ENCODE measurements at places on chromosomes 4 and X. TPM values are rescaled to one million over a fixed set of nuclear protein-coding genes. Genes with fewer than 3 reads are reported as not detected.

The SUPT20HL2 gene
- total RNA-seq = not detected

DNA sequence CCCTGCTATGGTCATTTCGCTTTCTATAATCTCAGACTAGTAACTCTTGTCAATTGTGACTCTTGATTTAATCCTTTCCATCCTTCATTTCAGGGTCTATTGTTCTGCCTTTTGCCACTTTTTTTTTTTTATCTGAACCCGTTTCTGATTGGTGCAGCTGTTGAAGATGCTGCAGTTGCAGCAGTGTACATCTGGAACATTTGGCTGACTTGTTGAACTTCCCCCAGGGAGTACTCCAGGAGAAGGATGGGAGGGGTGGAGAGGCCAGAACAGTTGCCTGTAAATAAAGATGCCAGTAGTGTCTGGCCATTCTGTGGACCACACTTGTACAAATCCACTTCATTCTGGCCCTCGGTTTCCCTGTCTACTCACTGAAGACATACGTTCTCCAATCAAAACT lies 1.0 kb upstream of the EDA start:
- peaks cover 19% of the 10 kb centered on the region for H3K27me3 ChIP-seq
- H3K4me3 ChIP-seq = peak overlapping the region; percentile 82
- H3K36me3 ChIP-seq = no peaks in the 10 kb centered on the region
- peaks cover 16% of the 10 kb centered on the region for H3K4me1 ChIP-seq
- no peak for DNase-seq

The PPP1R3F gene
- 11.5 TPM for total RNA-seq

The RRH gene
- total RNA-seq = not detected

DNA sequence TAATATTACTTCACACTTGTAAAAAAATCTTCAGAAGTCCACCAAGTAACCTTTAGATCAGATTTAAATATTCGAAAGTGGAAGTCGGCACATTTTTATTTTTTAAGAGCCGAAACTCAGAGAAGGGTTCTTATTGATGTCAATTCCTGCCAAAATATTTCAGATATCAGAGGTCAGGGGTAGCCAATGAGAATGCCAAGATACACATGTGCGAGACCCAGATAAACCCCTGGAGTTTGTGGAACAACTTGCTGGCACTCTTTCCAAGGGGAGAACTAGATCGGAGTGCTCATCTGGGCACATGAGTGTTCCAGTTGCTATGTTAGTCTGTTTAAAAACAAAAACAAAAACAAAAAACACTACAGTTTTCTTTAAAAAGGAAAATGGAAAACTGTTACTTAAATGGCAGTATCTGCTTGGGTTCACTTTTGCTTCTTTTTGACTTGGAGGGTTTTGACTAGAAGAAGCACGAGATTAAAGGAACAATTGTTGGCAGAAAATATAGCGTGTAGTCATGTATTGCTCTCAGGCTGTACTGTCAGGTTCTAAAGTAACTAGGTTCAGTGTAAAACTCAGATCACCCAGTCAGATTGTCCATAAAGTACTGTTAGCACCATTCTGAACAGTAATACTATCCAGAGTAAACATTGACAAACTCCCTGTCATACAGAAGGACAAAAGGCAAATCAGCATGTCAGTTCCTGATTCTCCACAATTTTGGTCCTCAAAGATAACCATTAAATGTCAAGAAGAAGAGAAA lies 188.0 kb upstream of the PACRGL start:
- no peaks in the 10 kb centered on the region for H3K4me1 ChIP-seq
- DNase-seq = no peak
- peaks cover 2% of the 10 kb centered on the region for H3K36me3 ChIP-seq
- no peak overlapping the region for H3K4me3 ChIP-seq
- H3K27me3 ChIP-seq = no peaks in the 10 kb centered on the region

GRCh38 chr4:79927931-79928330 lies 145.1 kb downstream of the ANTXR2 start:
- H3K27me3 ChIP-seq = no peaks in the 10 kb centered on the region
- no peaks in the 10 kb centered on the region for H3K36me3 ChIP-seq
- no peak overlapping the region for H3K27ac ChIP-seq
- DNase-seq = no peak
- no peak overlapping the region for H3K4me3 ChIP-seq

- H3K27me3 ChIP-seq = no peaks in the 10 kb centered on the region
- DNase-seq = no peak
- H3K4me3 ChIP-seq = no peak overlapping the region
- peaks cover 3% of the 10 kb centered on the region for H3K36me3 ChIP-seq
Measured at GRCh38 chrX:29012867-29013266, 425.6 kb downstream of the IL1RAPL1 start.

DNA sequence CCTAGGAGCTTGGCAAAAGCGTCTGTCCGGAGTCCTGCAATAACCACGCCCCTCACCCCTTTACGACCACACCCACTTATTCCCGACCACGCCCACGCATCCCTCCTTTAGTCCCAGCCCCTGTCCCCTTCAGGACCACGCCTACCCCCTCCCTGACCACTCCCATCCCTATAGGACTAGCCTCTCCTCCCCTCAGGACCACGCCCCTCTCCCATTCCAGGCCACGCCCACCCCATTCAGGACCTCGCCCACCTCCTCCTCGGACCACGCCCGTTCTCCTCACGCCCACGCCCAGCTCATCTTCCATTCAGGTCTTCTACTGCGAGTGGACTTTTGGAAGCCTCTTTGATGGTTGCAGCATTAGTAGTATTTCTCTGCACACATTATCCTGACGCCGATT lies 131.2 kb upstream of the STX18 start:
- no peak overlapping the region for H3K4me3 ChIP-seq
- H3K36me3 ChIP-seq = no peaks in the 10 kb centered on the region
- DNase-seq = peak; percentile 31
- peaks cover 34% of the 10 kb centered on the region for H3K4me1 ChIP-seq

DNA sequence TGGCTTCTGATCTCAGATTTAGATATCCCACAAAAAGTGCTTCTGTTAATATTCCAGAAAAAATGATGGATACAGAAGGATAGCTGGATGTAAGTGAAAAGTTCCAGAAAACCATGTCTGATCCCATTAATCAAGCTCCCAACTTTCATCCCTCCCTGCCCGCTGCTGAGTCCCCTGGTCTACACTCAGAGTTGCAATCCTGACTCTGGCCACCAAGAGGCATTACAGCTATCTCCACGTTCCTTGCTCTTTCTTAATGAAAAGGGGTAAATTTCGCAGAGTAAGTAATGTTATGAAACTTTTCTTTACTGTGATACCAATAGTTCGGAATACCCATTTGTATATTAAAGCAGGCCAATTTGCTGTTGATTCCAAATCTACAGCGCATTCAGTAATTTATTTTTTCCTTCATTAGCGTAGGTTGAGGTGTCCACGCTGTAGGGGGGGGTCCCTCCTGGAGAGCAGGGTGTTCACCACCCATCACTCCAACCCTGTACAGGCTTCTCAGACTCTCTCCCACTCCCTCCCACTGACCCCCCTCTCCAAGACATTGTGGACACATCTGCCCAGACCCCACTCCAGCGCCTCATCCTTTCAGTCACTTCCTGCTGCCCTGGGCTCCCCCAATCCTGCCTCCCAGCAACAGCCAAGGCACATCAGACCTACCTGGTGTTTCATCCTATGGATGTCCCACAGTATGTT lies 55.1 kb downstream of the RAB40A start:
- H3K27ac ChIP-seq = peak overlapping the region; percentile 57
- no peaks in the 10 kb centered on the region for H3K27me3 ChIP-seq
- DNase-seq = peak; percentile 3
- peaks cover 13% of the 10 kb centered on the region for H3K4me1 ChIP-seq
- H3K4me3 ChIP-seq = peak overlapping the region; percentile 54

- H3K4me1 ChIP-seq = peaks cover 14% of the 10 kb centered on the region
- no peak overlapping the region for H3K4me3 ChIP-seq
- peaks cover 3% of the 10 kb centered on the region for H3K36me3 ChIP-seq
- no peak for DNase-seq
- H3K27ac ChIP-seq = no peak overlapping the region
Measured at GRCh38 chrX:15903186-15903681, 48.6 kb upstream of the AP1S2 start.

DNA sequence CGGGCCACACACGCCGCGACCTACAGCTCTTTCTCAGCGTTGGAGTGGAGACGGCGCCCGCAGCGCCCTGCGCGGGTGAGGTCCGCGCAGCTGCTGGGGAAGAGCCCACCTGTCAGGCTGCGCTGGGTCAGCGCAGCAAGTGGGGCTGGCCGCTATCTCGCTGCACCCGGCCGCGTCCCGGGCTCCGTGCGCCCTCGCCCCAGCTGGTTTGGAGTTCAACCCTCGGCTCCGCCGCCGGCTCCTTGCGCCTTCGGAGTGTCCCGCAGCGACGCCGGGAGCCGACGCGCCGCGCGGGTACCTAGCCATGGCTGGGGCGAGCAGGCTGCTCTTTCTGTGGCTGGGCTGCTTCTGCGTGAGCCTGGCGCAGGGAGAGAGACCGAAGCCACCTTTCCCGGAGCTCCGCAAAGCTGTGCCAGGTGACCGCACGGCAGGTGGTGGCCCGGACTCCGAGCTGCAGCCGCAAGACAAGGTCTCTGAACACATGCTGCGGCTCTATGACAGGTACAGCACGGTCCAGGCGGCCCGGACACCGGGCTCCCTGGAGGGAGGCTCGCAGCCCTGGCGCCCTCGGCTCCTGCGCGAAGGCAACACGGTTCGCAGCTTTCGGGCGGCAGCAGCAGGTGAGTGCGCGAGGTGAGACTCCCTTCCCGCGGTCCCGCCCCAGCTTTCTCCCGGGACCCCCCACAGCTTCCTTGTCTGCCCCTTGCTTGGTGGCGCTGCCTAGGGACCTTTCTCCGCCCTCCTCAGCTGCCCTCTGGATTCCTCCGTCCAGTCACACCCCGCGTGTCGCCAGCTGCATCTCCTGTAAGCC lies 678 bp downstream of the BMP3 start:
- no peaks in the 10 kb centered on the region for H3K36me3 ChIP-seq
- peaks cover 16% of the 10 kb centered on the region for H3K4me1 ChIP-seq
- no peak for DNase-seq
- H3K27me3 ChIP-seq = peaks cover 96% of the 10 kb centered on the region

DNA sequence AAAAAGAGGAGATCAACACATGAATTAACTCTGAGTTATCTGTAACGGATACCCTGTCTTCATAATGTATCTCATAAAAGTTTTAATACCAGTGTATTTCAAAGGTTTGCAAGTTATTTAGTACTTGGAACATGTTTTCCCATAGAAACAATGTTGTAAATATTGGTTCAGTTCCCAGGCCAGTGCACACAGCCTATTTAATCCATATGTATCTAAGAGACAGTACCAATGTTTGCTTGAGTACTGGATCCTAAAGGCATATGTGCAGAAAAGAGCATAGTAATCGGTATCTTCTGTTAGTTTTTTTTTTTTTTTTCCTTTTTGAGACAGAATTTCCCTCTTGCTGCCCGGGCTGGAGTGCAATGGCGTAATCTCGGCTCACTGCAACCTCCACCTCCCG lies 46.1 kb downstream of the SLIT2 start:
- H3K4me3 ChIP-seq = no peak overlapping the region
- peaks cover 6% of the 10 kb centered on the region for H3K4me1 ChIP-seq
- H3K36me3 ChIP-seq = no peaks in the 10 kb centered on the region
- no peaks in the 10 kb centered on the region for H3K27me3 ChIP-seq
- no peak overlapping the region for H3K27ac ChIP-seq
- DNase-seq = no peak

The NEUROG2 gene
- total RNA-seq = 4.2 TPM

GRCh38 chr4:41414412-41414779 lies 123.6 kb upstream of the LIMCH1 start:
- no peak overlapping the region for H3K27ac ChIP-seq
- H3K4me1 ChIP-seq = peaks cover 14% of the 10 kb centered on the region
- DNase-seq = no peak
- H3K27me3 ChIP-seq = no peaks in the 10 kb centered on the region
- H3K4me3 ChIP-seq = no peak overlapping the region

GRCh38 chr4:99634742-99635360 lies 22.8 kb downstream of the C4orf54 start:
- H3K27me3 ChIP-seq = no peaks in the 10 kb centered on the region
- no peak overlapping the region for H3K27ac ChIP-seq
- DNase-seq = no peak
- H3K4me1 ChIP-seq = no peaks in the 10 kb centered on the region
- H3K4me3 ChIP-seq = no peak overlapping the region
- no peaks in the 10 kb centered on the region for H3K36me3 ChIP-seq

The PTCHD1 gene
- total RNA-seq = 0.32 TPM

The ABCB7 gene
- total RNA-seq = 29.1 TPM

Data from neural crest cell (in vitro differentiated cells).